ENCODE measurements at places on chromosomes 6 and 20.

DNA sequence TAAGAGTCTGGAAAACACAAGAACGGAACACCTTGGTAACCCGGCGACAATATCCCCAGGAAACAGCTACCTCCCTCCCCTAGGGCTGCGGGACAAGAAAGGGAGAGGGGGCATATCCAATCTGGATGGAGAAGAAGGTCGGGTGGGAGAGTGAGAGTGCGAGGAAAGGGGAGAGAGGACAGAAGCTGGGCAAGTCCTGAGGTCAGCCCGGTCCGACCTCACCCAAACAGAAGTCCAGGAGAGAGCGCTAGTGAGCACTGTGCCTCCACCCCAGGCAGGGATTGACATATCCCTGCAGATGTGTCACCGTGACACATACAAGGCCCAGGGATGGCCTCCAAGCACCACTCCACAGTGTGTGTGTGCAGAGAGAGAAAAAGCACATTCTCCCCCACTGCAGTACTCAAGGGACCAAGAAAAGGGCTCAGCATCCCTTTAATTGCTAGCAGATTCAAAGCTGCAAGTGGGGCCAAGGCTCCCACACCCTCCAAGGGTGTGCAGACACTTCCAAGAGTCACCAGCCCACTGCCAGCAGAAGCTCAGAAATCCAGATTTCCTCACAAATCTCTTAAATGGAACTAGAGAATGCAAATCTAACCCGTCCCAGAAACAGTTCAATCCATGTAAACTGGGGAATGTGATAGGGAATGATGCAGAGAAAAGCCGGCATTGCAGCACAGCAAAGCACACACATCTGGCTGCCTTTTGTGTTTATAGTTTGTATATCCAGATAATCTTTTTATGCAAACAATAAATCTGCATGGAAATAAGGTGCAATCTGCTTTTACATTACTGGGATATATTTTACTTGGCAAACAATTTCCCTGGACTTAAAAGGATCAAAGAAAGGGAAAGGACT is 3.1 kb downstream of the PXDC1 start:
- peak; percentile 62 for DNase-seq

GRCh38 chr6:5108068-5108467 is 22.9 kb downstream of the PPP1R3G start:
- no peak for DNase-seq

DNA sequence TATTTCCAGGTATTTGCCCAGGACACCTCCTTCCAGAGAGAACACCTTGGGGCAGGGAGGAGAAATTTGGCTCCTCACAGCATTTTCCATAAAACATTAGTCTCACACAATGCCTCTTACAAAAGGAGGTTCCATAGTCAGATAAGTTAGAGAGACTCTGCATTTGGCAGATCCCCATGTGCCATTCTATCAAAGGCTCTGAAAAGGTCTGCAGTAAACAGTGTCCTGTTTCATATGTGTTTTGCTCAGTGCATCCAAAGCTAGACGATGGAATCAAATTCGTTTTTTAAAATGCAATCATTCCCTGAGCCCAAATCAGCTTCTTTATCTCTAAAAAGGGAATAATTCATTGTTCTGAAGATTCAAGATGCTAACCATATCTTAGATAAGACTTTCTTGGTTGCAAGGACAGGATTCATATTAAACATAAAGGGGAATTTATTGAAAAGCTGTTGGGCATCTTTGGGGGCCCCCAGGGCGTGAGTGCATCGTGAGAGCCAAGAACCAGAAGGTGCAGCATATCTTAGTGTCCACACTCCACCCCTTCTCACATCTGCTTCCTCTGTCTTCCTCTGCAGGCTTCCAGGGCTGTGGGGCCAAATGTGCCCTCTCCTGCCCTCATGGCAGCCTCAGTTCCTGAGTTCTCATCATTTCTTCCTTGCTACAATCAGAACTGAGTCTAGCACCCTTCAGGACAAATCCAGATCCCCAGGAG is 41.4 kb upstream of the MLN start:
- no peak for DNase-seq

GRCh38 chr6:45923831-45924391 is 91.7 kb downstream of the CLIC5 start:
- no peak for DNase-seq

GRCh38 chr6:86978251-86978650 is 40.9 kb downstream of the HTR1E start:
- no peak for DNase-seq

- DNase-seq: no peak
These were observed 89.2 kb downstream of the TXNDC5 start for GRCh38 chr6:7821426-7821825.

GRCh38 chr6:139367810-139368351 is 6.6 kb downstream of the CITED2 start:
- DNase-seq: no peak

DNA sequence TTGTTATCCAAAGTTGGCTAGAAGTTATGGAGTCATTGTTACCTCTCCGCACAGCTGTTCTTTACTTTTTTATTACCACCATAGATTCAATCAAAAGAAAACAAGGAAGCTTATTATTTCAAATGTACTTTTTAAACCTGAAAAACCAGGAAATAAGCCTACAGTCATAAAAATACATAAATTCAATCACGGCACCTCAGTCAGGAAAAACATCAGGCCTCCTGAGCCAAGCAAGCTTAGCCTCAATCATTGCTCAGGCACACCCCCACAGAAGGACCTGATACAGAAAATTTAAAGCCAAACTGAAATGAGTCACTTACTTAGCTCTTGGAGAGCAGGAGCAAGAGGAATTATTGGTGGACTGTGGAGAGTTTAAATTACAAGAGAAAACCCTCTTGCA is 44.3 kb downstream of the MARCKS start:
- no peak for DNase-seq

DNA sequence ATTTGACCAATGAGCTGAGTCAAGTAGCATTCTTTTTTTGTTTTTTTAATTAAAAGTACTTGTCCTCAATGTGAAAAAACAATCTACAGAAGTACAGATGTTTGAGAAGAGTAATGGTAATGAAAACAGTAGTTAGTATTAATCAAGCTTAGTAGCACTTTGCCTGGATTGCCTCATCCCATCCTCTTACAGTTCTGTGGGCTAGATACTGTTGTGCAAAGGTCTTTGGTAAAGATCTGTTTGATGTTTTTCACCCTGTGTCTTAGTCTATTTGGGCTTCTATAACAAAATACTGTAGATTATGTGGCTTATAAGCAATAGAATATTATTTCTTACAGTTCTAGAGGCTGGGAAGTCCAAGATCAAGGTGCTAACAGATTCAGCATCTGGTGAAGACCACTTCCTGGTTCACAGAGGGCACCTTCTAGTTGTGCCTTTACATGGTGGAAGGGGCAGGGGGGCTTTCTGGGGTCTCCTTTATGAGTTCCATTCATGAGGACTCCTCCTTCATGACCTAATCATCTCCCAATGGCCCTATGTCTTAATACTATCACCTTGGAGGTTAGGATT is 84.3 kb downstream of the SHLD1 start:
- no peak for DNase-seq

GRCh38 chr20:17457588-17458190 is 73.5 kb downstream of the BFSP1 start:
- no peak for DNase-seq

GRCh38 chr20:53255102-53255710 is 283.0 kb downstream of the TSHZ2 start:
- no peak for DNase-seq

DNA sequence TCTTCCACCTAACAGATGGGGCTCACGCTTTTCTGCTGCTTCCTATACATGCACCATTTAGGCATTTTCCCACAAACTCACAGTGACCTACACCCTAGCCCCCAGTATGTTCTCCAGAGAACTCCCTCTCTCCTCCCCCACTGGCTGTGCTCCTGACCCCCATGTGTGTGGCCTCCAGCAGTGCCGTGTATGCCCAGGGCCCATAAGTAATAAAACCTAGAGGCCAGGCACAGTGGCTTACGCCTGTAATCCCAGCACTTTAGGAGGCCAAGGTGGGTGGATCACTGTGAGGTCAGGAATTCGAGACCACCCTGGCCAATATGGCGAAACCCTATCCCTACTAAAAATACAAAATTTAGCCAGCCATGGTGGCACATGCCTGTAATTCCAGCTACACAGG is 54.7 kb upstream of the NXT1 start:
- DNase-seq: no peak

All from omental fat pad (tissue), 4 donors.